ENCODE measurements at places on chromosomes 2 and 18.
A peak's percentile ranks its signal among the peaks of the same experiment; 100 is the strongest.

- DNase-seq: peak; percentile 46
Measured at GRCh38 chr2:161426455-161426921, 10.4 kb downstream of the TBR1 start.

- no peak for DNase-seq
Measured at GRCh38 chr2:68151037-68151436, 6.7 kb upstream of the PNO1 start.

GRCh38 chr2:102424754-102425153 is 1.8 kb downstream of the IL18RAP start:
- DNase-seq: no peak

GRCh38 chr2:163630836-163631235 is 105.0 kb downstream of the FIGN start:
- no peak for DNase-seq

DNA sequence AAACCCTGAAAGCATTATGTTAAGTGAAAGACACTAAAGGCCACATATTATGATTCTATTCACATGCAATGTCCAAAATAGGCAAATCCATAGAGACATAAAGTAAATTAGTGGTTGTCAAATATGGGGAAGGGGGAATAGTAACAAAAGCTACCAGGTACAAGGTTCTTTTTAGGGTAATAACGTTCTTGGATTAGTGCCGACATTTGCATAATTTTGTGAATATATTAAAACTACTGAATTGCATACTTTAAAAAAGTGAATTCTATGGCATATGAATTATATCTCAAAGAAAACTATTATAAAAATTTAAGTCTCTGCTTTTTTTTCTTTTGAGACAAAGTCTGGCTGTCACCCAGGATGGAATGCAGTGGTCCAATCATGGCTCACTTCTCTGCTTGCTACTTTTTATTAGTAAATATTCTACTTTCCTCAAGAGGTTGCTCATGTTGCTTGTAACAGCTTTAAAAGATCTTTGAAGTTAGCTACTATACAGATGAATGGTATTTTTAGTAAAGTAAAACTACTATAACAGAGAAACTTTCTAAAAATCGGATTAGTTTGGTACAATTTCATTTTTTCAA is 2.5 kb downstream of the SESTD1 start:
- no peak for DNase-seq

GRCh38 chr18:5868218-5868854 is 27.0 kb downstream of the TMEM200C start:
- DNase-seq: peak; percentile 82

DNA sequence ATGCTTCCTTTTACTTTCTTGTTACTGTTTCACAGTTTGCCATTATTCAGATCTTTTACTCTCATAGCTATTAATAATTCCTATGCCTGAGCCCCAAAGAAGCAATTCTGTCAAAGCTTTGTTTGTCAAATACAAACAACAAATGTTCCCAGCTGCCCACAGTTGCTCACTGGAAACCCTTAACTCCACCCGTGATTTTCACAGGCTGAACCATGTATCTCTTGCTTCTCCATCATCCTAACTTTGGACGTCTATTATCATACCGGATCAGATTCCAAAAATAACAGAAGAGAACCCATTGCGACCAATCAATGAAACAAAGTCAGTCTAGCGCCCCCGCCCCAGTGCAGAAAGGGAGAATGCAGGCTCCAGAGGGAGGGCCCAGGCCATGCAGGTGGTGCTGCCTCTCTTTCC is 24.2 kb downstream of the COLEC12 start:
- no peak for DNase-seq

- no peak for DNase-seq
Measured at GRCh38 chr2:28643911-28644334, 107.7 kb upstream of the PPP1CB start.

- no peak for DNase-seq
Measured at GRCh38 chr18:69064063-69064462, 266.2 kb downstream of the CCDC102B start.

DNA sequence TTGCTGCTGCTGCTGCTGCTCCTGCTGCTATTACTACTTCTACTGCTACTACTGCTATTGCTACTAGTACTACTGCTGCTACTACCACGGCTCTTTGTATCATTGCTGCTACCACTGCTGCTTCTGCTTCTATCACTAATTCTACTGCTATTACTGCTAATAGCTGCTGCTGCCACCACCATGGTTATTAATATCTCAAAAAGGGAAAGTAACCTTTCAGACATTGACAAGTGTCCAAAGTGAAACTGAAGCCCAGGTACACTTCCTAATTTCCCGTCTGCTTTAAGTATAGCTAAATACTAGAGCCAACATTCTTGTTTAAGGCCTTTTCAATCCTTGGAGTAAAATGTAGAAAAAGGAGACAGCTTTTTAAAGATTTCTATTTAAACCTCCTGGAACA is 45.4 kb upstream of the EHBP1 start:
- DNase-seq: no peak

Measured in inflammatory macrophage treated with lipopolysaccharide for 1 hour (primary cell).